ENCODE measurements at places on chromosomes 2 and 18.

DNA sequence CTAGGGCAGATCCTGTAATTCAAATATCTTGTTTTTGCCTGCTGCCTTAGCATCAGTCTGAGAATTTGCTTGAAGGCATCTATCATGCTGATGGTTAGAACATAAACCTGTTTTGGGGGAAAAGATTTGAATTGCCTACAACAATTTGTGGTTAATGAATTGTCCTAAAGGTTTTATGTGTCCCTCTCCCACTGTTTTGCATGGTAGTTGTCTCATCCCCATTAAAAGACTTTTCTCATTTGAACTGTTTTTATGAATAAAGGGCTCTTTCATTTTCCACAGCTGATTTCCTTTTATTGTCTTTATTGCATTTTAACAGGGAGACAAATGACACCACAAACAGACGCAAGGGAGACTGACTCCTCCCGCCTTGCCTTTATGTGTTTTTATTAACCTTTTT, 275.6 kb downstream of the PIK3C3 start:
- DNase-seq: no peak

- no peak for DNase-seq
These were observed 37.6 kb downstream of the TMEM163 start for GRCh38 chr2:134681201-134681600.

- DNase-seq: no peak
These were observed 8.3 kb downstream of the TM4SF20 start for GRCh38 chr2:227370791-227371312.

- DNase-seq: no peak
These were observed 145.4 kb upstream of the RIOK3 start for GRCh38 chr18:23307567-23308295.

GRCh38 chr2:55000341-55000740, 49.9 kb downstream of the RTN4 start:
- DNase-seq: no peak

GRCh38 chr2:74137651-74138599, 9.8 kb downstream of the BOLA3 start:
- no peak for DNase-seq

DNA sequence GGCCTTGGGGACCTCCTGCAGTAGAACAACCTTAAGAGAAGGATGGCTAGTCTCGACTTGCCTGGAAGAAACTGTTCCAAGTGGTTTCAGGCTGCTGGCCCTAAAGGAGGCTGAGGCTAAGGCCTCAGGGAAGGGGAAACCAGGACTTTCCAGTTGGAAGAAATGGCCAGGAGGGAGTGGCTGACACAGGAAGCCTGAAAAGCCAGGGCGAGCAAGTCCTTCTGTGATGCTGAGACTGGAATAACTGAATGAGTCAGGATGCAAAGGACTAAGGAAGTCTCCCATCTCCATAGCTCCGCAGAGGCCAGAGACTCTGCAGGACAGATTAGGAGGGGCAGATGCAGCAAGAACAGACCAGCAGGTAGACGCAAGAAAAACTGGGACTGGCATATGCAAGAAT, 7.4 kb downstream of the HTRA2 start:
- DNase-seq: no peak

DNA sequence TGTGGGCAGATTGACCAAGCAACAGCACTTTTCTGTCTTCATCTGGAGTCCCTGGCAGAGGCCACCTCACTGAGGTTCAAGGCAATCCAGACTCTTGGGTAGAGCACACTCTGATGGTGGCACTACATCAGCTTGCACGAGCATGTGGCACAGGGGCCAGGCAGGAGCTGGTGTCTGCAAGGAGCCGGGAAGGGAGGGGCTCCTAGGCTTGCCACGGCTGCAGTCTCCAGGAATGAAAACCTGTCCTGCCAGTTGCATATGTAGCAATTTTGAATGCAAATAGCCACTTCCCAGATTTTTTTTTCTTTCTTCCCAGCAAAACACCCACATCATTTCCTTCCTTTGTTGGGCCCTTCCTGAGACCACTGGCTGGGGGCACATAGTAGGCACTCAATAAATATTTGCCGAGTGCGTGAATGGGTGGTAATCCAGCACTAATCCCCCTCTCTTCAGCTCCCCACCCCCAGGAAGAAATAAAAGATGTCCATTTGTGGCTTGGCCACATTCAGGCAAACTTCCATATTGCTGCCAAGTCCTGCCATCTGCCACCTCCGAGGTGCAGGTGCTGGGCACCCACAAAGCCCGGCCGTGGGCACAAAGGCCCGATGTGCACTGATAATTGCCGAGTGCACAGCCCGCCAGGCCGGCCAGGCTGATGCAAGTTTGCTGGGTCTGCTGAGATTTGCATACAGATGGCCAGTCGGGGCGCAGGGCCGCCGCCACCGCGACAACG, 72.4 kb downstream of the MYCN start:
- DNase-seq: no peak

GRCh38 chr2:10779776-10780490, 32.7 kb downstream of the PDIA6 start:
- DNase-seq: no peak

GRCh38 chr2:54208364-54209240, 47.4 kb downstream of the TSPYL6 start:
- no peak for DNase-seq

DNA sequence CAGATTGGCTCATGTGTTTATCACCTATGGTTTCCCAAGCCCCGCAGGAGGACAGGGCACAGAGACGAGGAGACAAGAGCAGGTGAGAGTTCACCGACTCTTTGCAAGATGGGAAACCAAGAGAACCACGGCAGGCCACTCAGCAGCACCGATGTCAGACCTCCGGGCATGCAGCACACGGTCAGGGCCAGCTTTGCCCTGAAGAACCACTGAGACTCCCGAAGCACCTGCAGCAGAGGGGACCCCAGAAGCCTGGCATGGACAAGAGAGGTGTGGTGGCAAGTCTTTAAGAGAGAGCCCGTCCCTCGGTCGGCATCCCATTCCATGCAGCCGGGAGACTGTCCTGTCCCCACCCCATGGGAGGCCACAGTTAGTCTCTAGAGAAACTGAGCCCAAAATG, 36.6 kb upstream of the TAF1B start:
- no peak for DNase-seq

DNA sequence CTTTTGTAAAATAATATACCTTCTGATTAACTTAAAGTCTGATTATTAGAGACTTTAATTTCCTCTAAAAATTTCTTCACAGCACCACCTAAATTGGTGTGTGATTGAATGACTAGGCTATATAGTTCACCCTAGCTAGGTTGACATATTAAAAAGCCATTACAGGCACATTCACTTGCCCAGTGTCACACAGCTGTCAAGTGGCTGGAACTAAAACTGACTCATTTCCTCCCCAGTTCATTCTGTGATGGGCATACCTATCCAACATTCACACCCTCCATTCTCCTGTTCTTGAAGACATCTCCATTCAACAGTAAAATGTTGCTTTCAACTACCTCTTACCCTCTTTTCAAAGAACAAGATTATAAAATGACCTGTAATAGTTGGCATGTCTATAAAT, 334.5 kb downstream of the ARHGAP15 start:
- no peak for DNase-seq

- DNase-seq: no peak
These were observed 776.8 kb upstream of the SOX11 start for GRCh38 chr2:4915357-4915756.

- DNase-seq: no peak
These were observed 25.0 kb upstream of the ITSN2 start for GRCh38 chr2:24385366-24385765.
